ENCODE measurements at places on chromosomes 2 and 18.

DNA sequence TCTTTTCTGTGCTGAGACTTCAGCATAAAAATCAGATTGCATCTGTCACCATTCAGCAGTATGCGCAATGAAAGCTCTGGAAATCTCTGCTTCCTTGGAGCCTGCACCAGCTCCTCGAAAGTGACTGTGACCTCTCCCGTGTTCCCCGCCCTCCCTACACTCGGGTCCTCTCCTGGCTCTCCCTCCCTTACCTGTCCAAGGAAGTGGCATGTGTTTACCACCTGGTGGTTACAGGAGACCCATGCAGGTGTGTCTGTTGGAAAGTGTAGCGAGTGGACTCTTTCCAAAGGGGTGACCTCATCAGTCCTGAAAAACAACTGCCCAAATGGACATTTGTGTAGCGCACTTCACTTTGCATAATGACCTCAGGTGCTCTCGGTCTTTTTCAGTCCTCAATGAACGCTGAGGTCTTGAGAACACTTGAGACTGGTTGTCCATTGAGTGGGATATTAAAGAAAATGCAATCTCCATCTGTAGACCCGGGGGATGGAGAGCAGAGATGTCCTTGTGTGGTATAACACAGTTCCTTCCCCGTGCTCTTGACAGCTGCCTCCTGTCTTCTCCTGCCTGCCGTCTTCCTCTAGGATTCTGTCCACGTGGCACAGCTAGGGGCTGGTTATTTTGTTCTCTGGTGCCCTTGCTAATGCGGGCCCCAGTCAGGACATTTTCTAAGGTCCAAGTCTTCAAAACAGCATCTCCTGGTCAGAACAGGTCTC lies 133.2 kb downstream of the ACKR3 start:
- no peak for DNase-seq

DNA sequence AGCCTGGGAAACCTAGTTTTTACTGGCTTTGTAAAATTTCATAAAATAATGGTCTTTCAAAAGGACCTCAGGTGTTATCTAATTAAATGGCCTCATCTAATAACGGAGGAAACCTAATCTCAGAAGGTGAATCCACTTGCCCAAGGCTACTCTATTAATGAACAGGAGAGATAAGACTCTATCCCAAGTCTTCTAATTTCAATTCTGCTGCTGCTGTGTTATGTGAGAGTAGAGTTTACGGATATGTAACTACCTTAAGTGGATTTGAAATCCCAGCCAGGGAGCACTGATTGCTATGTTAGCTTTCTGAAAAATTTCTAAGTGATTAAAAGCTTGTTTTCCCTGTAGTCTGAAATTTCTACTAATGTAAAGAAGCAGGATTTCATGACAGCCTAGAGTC lies 17.2 kb upstream of the ADCY3 start:
- no peak for DNase-seq

DNA sequence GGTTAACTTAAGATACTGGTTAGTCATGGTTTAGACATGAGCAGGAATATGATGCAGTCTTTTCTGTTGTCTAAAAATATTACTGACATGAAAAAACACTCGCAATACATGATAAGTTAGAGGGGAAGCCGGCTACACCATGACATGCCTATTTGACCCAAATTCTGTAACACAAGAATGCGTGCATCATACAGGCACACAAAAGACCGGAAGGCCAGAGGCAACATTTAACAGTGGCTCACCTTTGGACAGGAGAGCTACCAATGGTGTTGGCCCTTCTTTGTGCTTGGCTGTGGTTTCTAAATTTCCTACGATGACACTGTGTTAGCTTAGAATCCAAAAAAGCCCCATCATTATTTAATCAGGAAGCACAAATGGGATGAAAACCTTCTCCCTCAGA lies 4.1 kb downstream of the PARD6G start:
- no peak for DNase-seq

DNA sequence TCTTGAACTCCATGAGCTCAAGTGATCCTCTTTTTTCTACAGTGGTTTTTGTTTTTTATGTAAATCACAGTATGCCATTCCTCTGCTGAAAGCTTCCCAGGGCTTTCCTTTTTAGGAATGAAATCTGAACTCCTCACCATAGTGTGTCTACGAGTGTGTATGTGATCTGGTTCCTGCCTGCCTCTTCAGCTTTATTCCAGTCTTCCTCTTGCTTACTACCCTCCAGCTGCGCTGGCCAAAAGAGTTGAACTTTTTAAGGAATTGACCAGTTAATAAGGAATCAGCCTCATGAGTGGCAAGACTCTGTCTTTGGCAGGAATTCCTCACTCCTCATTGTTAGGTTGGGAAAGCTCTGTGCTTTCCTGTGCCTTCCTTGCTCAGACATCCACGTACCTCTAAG lies 4.0 kb downstream of the CCT7 start:
- no peak for DNase-seq

DNA sequence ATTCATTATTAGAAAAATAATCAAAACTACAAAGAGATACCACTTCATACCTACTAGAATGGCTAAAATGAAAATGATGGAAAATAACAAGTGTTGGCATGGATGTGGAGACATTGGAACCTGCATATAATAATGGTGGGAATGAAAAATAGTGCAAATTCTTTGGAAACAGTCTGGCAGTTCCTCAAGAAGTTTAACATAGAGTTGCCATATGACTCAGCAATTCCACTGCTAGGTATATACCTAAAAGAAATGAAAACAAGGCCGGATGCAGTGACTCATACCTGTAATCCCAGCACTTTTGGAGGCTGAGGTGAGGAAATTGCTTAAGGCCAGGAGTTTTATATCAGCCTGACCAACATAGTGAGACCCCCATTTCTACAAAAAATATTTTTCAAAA lies 41.6 kb upstream of the ACYP2 start:
- no peak for DNase-seq

GRCh38 chr18:44386401-44386800 lies 294.3 kb upstream of the SETBP1 start:
- peak; percentile 1 for DNase-seq

GRCh38 chr2:101147971-101148370 lies 3.2 kb downstream of the TBC1D8 start:
- DNase-seq = no peak

DNA sequence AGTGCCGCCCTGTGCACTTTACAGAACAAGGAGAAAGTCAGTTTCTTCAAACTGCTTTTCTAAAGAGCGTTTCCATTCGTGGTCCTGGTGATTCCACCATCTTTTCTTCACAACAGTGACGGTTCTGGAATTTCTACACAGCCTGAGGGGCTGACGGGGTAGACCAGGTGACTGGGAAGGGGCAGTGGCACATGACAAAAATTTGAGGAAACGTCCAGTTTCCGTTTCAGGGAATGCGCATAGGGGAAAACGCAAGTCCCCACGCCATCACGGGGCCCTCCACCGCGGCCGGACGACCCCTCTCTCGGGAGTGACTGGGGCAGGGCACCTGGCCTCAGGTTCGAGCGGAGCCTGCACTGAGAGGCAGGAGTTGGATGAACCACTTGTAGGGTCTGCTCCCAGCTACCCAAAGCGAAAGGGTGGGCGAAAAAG lies 980 bp upstream of the SPTBN1 start:
- DNase-seq = no peak

GRCh38 chr2:222303828-222304736 lies 5.3 kb upstream of the PAX3 start:
- DNase-seq = no peak

GRCh38 chr18:48488388-48488850 lies 50.4 kb upstream of the CTIF start:
- DNase-seq = peak; percentile 98

- peak; percentile 1 for DNase-seq
These were observed 35.0 kb upstream of the CYP27C1 start for GRCh38 chr2:127255146-127255545.

- peak; percentile 87 for DNase-seq
These were observed 35.8 kb downstream of the SH3RF3 start for GRCh38 chr2:109164739-109165221.

- peak; percentile 23 for DNase-seq
These were observed 41.4 kb upstream of the TRIB2 start for GRCh38 chr2:12675352-12675795.

DNA sequence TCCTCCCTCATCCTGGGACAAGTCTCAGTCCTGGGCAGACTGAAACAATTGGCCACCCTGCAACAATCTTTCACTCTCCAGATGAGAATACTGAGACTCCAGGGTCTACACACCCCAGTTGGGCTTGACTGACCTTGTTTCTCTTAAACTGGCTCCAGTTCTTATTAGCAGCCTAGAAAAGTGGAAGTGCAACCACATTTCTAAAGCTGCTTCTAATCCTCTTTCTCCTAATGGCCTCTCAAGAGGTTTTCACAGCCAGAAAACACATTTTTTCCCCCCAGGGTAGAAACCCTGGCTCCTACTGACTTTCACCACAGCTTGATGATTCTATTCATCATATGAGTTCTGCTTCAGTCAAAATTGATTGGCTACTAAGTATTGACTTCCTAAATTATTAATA lies 45.8 kb downstream of the SLC4A5 start:
- DNase-seq = no peak

DNA sequence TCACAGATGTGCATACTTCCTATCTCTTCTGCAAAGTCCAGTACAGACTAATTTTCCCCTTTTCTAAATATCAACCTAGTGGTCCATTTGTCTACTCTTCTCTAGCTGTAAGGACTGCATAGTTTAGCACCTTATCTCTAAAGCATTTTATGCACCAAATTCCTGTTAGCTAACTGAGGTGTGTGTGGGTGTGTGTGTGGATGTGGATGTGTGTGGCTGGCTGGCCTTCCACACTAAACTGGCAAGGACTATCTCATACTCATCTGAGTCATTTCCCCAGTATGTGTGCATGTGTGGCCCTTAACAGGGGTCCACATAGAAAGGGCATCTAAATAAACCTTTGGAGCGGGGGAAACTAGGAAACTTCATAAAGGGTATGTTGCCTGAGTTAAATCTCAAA lies 139.6 kb downstream of the TTC32 start:
- no peak for DNase-seq

DNA sequence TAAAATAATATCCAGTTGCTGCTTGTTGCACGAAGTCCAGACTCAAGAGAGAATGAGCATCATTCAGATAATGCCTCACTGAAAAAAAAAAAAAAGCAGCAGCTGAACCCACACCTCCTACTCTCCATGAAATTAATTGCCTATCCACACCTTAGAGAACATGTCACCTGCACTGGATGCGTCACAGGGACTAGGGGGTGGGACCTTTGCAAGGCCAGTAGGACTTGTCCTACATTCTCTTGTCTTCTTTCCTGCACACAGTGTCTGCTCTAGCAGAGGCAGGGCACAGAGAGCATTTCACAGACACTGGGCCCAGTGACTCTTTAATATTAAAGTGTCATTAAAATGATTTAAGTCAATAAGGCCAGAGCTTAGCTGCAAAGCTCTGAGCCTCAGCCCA lies at the start of gene ABCA12:
Gene ABCA12, minus strand, starts transcription at position 148 of the 400 bp plus-strand sequence. CDS start 418 bp downstream, outside the sequence.
- DNase-seq = no peak

- DNase-seq = peak; percentile 28
These were observed 56.2 kb upstream of the ATP8B1 start for GRCh38 chr18:57859314-57859713.

GRCh38 chr2:119544075-119544938 lies at the start of gene CFAP221:
TSS of gene CFAP221 (plus strand) at chr2:119544449. CDS start at chr2:119546132, 1,683 bp downstream.
- DNase-seq = peak; percentile 58

DNA sequence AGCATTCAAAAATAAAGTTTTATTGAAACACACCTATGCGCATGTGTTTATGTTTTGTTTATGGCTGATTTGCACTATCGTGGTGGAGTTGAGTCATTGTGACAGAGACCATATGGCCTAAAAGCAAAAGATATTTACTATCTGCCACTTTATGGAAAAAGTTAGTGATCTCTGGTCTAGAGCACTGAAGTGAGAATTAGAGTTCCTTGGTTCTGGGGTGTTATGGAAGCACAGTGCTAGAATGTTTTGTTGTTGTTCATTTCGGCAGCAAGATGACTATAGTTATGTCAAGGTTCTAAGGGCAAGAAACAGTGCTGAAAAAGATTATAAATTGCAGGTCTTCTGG lies 416.5 kb downstream of the SLC4A3 start:
- DNase-seq = no peak

DNA sequence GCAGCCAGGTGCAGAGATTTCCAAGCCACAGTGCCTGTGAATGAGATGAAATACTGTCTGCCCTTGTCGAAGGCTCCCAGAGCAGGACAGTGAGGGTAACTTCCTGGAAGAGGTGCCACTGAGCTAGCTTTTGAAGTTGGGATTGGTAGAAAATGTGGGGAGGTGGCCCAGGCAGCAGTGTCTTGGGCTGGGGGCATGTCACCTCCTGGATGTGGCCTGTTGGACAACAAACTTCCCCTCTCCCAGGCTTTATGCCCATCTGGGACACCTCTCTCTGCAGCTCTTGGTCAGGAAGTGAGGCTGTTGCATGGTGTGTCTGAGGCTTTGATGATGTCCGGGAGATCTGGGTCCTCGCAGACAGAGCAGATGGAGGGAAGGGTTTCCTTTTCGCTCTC lies 151.4 kb downstream of the DYSF start:
- no peak for DNase-seq
